Memory B cell (primary cell): ENCODE measurements at places on chromosomes 3 and 15.

GRCh38 chr3:27888562-27888961, 166.4 kb upstream of the EOMES start:
- peaks cover 2% of the 10 kb centered on the region for H3K36me3 ChIP-seq
- H3K4me3 ChIP-seq = no peak overlapping the region
- no peak overlapping the region for H3K27ac ChIP-seq
- H3K4me1 ChIP-seq = no peaks in the 10 kb centered on the region

- no peaks in the 10 kb centered on the region for H3K36me3 ChIP-seq
- no peak overlapping the region for H3K27ac ChIP-seq
- H3K27me3 ChIP-seq = peaks cover 18% of the 10 kb centered on the region
- DNase-seq = no peak
- peaks cover 3% of the 10 kb centered on the region for H3K4me1 ChIP-seq
Observed at GRCh38 chr3:50454481-50455070, 48.9 kb downstream of the CACNA2D2 start.

DNA sequence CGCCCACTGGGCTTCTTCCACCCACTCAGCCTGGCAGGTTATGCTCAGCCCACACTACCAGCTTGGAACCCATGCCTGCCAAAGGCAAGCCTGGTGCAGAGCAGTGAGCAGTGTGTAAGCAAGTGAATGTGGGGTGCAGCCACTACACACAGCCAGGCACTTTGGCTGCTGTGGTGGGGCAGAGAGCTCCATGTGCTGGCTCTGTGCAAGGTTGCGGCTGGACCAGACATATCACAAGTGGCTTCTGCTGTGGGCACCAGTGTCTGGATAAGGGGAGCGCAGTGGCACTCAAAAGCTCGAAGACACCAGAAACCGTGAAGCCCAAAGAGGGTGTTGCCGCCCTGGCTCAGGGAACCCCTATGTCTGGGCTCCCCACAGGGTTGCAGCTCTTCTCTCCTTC, 563.7 kb downstream of the SI start:
- no peak overlapping the region for H3K4me3 ChIP-seq
- H3K4me1 ChIP-seq = no peaks in the 10 kb centered on the region
- no peaks in the 10 kb centered on the region for H3K27me3 ChIP-seq
- no peak for DNase-seq
- H3K36me3 ChIP-seq = no peaks in the 10 kb centered on the region

GRCh38 chr3:148791920-148792319, 35.7 kb upstream of the CPB1 start:
- no peaks in the 10 kb centered on the region for H3K36me3 ChIP-seq
- H3K27ac ChIP-seq = no peak overlapping the region
- no peaks in the 10 kb centered on the region for H3K4me1 ChIP-seq
- H3K27me3 ChIP-seq = peaks cover 1% of the 10 kb centered on the region
- no peak for DNase-seq
- no peak overlapping the region for H3K4me3 ChIP-seq

- peak overlapping the region; percentile 8 for H3K4me3 ChIP-seq
- H3K36me3 ChIP-seq = no peaks in the 10 kb centered on the region
- H3K4me1 ChIP-seq = peaks cover 3% of the 10 kb centered on the region
- H3K27ac ChIP-seq = no peak overlapping the region
Observed at GRCh38 chr15:61227269-61227949, 1.7 kb downstream of the RORA start.

DNA sequence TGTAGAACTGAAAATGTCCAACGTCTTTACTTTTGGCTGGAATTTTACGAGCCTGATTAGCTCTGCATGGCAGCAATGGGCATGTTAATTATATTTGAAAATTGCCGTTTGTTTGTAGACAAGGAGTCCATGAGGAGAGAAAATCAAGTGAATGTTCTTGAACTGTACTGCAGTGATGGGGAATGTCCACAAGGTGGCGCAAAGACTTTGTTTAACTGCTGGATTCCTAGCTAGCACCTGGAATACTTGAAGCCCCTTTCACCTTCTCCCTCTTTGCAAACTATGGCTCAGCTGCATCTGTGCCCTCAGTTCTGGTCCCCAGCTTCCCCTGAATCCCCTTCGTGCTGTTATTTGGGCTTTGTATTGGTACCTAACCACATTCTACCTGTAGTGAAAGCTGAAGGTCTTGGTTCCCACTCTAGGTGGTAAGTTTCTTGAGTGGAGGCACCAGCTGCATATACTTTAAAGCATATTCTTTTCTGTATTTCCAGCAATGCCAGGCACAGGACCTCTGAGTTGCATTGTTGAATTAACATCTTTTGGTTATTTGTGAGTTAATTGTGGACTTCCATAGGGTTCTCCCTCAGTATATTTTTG, 25.3 kb downstream of the EXOG start:
- H3K4me1 ChIP-seq = peaks cover 8% of the 10 kb centered on the region
- H3K27me3 ChIP-seq = no peaks in the 10 kb centered on the region
- DNase-seq = peak; percentile 49

- H3K27me3 ChIP-seq = no peaks in the 10 kb centered on the region
- H3K4me1 ChIP-seq = peaks cover 40% of the 10 kb centered on the region
- peaks cover 19% of the 10 kb centered on the region for H3K36me3 ChIP-seq
- peak; percentile 33 for DNase-seq
Observed at GRCh38 chr3:15055019-15055557, 10.0 kb downstream of the MRPS25 start.

- H3K4me1 ChIP-seq = no peaks in the 10 kb centered on the region
- H3K27ac ChIP-seq = no peak overlapping the region
- no peak for DNase-seq
Observed at GRCh38 chr3:151770956-151771355, 37.2 kb downstream of the AADACL2 start.

GRCh38 chr15:77556622-77557021, 76.1 kb downstream of the LINGO1 start:
- no peaks in the 10 kb centered on the region for H3K36me3 ChIP-seq
- H3K4me3 ChIP-seq = no peak overlapping the region
- H3K27me3 ChIP-seq = peaks cover 18% of the 10 kb centered on the region
- H3K4me1 ChIP-seq = no peaks in the 10 kb centered on the region

DNA sequence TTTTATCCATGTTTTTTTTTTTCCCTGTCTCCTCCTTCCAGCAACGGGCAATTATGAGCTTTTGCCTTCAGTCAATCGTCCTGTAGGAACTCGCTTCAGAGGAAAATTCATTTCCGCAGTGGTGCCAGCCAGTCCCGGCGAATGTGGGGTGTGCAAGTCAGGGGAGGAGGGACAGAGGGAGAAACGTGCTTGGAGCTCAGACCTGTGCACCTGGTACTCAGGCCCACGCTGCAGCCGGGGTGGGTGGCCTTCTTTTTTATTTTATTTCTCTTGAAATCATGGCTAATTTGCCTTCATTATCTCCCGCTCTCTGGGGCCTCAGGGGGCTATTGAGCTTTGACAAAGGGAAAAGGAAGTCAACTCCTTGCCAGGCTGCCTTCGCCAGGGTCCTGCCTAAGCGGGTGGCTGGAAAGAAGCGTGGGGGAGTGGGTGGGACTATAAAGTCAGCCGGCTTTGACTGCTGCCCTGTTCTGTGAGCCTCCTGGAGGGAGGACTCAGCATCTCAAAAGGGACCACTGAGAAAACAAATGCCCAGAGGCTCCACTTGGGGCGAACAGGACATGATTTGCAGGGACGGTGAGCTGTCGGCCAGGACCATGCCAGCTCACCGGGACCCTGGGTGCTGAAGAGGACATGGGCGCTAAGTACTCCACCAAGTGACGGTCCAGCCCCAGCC, 5.5 kb downstream of the GRIP2 start:
- H3K27me3 ChIP-seq = peaks cover 3% of the 10 kb centered on the region
- H3K36me3 ChIP-seq = no peaks in the 10 kb centered on the region
- no peak overlapping the region for H3K27ac ChIP-seq

- peak overlapping the region; percentile 97 for H3K27ac ChIP-seq
- peaks cover 20% of the 10 kb centered on the region for H3K4me1 ChIP-seq
- H3K27me3 ChIP-seq = no peaks in the 10 kb centered on the region
- DNase-seq = peak; percentile 47
- peaks cover 7% of the 10 kb centered on the region for H3K36me3 ChIP-seq
Observed at GRCh38 chr3:19947549-19948225, 790 bp downstream of the RAB5A start.

DNA sequence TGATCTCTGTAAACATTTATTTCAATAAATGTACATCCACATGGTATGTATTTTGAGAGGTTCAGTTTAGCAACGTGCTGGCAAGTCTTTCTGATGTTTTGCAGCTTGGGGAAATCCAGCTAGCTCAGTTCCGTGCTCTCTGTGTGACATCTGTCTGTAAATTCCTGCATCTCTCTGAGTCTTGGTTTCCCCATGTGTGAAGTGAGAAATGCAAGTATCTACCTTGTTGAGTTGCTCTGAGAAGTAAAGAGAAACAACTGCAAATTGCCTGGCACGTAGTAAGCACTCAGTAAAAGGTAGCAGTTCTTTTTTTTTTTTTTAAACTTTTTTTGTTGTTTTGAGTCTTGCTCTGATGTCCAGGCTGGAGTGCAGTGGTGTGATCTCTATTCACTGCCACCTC, 30.2 kb upstream of the MORF4L1 start:
- no peak for DNase-seq
- H3K4me1 ChIP-seq = peaks cover 8% of the 10 kb centered on the region
- no peaks in the 10 kb centered on the region for H3K27me3 ChIP-seq

DNA sequence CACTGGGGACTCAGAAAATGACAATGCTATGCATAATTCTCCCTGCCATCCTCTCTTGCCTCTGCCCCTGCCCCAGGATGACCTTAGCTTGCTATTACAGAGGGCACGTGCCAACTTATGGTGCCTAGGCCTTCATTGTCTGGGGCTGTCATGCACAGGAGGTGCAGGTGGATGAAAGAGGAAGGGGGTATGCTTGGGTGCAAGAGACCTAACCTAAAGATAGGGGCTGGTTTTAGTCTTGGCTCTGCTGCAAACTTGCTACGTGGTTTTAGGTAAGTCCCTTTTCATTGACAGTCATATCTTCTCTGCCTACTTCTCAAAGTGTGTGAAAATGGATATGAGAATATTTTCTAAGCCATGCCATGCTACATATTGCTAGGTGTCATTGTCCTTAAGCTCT, 161.3 kb downstream of the EPHB1 start:
- no peak overlapping the region for H3K27ac ChIP-seq
- peaks cover 9% of the 10 kb centered on the region for H3K4me1 ChIP-seq
- no peaks in the 10 kb centered on the region for H3K27me3 ChIP-seq
- no peak overlapping the region for H3K4me3 ChIP-seq

DNA sequence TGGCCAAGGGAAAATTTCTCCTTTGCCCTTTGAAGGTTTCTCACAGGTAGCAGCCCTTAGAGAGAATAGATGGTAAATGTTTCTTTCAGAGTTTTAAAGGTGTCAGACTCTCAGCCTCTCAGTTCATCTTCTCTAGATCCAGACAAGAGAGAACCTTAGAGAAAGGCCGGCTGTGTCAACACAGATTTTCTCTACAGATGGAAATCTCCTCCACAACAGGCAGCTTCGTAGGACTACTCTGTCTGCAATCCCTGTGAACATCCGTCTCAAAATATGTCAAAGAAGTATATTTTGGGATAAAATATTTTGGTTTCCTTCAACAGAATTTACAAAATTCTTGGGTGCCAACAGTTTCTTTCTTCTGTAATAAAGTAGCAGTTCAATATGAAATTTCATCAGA, 282.1 kb upstream of the POU1F1 start:
- no peaks in the 10 kb centered on the region for H3K4me1 ChIP-seq
- no peak for DNase-seq
- no peak overlapping the region for H3K4me3 ChIP-seq
- no peaks in the 10 kb centered on the region for H3K27me3 ChIP-seq

- no peaks in the 10 kb centered on the region for H3K36me3 ChIP-seq
- no peak overlapping the region for H3K4me3 ChIP-seq
- H3K27ac ChIP-seq = no peak overlapping the region
- peaks cover 3% of the 10 kb centered on the region for H3K4me1 ChIP-seq
Observed at GRCh38 chr3:177236704-177237103, 39.4 kb upstream of the TBL1XR1 start.

GRCh38 chr15:40085266-40085665, 23.4 kb downstream of the BMF start:
- H3K4me1 ChIP-seq = peaks cover 46% of the 10 kb centered on the region
- peaks cover 4% of the 10 kb centered on the region for H3K36me3 ChIP-seq
- H3K4me3 ChIP-seq = no peak overlapping the region
- H3K27ac ChIP-seq = no peak overlapping the region

DNA sequence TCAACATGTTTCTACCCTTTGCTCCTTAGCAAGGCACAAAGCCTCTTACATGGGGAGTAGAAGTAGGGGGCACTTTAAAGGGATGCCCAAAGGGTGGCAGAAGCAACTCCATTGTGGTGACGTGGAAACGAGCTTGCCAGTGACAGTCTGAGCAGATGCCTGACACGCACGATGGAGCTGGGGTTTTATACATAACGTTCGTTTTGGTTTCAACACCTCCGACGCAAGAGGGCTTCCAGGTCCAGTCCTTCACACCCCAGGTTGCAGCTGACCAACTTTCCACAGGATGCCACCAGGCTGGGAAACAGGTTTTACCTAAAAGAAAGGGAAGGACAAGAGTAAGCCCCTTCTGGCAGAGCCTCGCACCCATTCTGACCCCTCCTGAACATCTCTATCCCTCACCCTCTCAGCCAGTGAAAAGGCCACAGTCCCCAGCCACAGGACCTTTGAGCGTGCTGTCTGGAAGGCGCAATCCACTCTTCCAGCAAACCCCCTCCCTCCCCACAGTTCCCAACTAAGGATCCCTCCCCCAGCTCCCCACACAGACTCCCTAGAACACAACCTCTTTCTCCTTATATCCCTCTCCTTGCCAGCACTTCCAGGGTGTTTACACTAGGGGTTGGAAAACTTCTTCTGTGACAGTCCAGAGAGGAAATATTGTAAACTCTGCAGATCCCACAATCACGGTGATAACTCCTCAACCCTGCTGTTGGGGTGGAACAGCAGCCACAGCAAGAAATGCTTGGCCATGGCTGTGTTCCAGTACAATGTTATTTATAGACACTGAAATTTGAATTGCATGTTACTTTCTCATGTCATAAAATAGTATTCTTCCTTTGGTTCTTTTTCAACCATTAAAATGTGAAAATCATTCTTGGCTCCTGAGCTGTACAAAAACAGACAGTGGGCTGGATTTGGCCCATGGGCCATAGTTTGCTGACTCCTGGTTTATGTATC, 36.2 kb downstream of the FAM174B start:
- DNase-seq = no peak
- no peak overlapping the region for H3K4me3 ChIP-seq
- no peaks in the 10 kb centered on the region for H3K27me3 ChIP-seq
- no peaks in the 10 kb centered on the region for H3K36me3 ChIP-seq
- H3K4me1 ChIP-seq = no peaks in the 10 kb centered on the region

- no peak overlapping the region for H3K4me3 ChIP-seq
- peak; percentile 3 for DNase-seq
- H3K36me3 ChIP-seq = no peaks in the 10 kb centered on the region
- H3K27ac ChIP-seq = peak overlapping the region; percentile 4
Observed at GRCh38 chr3:45163481-45163880, 17.3 kb upstream of the CDCP1 start.

GRCh38 chr15:70491641-70492040, 271.7 kb downstream of the UACA start:
- H3K27me3 ChIP-seq = peaks cover 1% of the 10 kb centered on the region
- peaks cover 50% of the 10 kb centered on the region for H3K4me1 ChIP-seq
- peak overlapping the region; percentile 53 for H3K27ac ChIP-seq
- no peak for DNase-seq
- H3K4me3 ChIP-seq = peak overlapping the region; percentile 57
- H3K36me3 ChIP-seq = no peaks in the 10 kb centered on the region

- no peak overlapping the region for H3K27ac ChIP-seq
- no peak overlapping the region for H3K4me3 ChIP-seq
- peaks cover 9% of the 10 kb centered on the region for H3K27me3 ChIP-seq
- H3K4me1 ChIP-seq = no peaks in the 10 kb centered on the region
Observed at GRCh38 chr3:124243177-124243859, 251.4 kb upstream of the ROPN1 start.

- no peak overlapping the region for H3K4me3 ChIP-seq
- H3K36me3 ChIP-seq = no peaks in the 10 kb centered on the region
- no peak overlapping the region for H3K27ac ChIP-seq
Observed at GRCh38 chr3:171230865-171231264, 204.3 kb upstream of the SLC2A2 start.

- no peaks in the 10 kb centered on the region for H3K4me1 ChIP-seq
- no peaks in the 10 kb centered on the region for H3K36me3 ChIP-seq
Observed at GRCh38 chr15:48644827-48645557, 517 bp downstream of the FBN1 start.
